Naive B cell (primary cell): ENCODE measurements at places on chromosomes 6 and 20.
A peak's percentile ranks its signal among the peaks of the same experiment; 100 is the strongest.

GRCh38 chr20:53319200-53319599 is 274.4 kb downstream of the ZNF217 start:
- DNase-seq: no peak

DNA sequence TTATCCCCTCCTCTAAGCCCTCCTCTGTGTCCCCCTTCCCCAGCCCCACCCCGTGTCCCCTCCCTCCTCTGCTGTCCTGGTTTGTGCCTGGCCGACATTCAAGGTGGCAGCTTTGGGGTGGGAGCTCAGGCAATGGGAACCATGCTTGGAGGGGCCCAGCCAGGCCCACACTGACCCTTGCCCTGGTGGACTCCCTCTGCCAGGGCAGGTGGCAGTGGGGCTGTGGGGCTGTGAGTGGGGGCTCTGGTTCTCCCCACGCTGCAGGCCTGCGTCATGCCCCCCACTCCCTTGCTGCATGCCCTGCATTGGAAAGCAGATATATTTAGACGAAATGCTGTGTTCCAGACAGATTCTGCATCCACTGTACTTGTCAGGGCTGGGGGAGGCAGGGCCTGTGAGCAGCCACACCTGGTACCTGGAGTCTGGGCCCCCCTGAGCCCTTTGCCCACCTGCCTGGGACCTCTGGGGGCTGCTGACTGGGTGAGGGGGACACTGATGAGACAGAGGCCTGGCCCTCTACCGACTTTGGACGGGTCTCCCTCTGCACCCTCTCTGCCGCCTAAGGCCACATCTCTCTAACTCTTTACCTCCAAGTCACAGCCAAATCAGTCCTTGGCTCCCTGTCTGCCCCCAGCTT is 14.2 kb downstream of the DLGAP4 start:
- DNase-seq: no peak

GRCh38 chr20:4674672-4675071 is 47.0 kb upstream of the PRND start:
- no peak for DNase-seq

- DNase-seq: no peak
These were observed 4.1 kb downstream of the ADAM33 start for GRCh38 chr20:3677733-3678132.

DNA sequence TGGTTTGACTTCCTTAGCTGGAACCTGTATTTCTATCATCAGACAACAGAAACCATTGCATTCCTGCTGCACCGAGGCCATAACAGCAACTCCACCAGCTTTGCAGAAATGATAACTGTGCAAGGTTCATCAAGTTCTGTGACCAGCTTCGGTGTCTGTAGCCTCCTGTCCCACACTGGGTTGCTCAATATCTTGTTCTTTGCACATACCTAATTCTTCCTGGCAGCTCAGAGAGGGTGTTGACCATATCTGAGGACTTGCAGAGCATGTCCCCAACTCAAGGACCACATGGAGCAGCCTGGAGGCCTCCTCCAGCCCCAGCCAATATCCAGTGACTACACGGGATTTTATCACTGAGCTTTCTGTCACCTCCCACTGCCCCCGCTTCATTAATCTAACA is 59.3 kb upstream of the SCAF8 start:
- DNase-seq: no peak

DNA sequence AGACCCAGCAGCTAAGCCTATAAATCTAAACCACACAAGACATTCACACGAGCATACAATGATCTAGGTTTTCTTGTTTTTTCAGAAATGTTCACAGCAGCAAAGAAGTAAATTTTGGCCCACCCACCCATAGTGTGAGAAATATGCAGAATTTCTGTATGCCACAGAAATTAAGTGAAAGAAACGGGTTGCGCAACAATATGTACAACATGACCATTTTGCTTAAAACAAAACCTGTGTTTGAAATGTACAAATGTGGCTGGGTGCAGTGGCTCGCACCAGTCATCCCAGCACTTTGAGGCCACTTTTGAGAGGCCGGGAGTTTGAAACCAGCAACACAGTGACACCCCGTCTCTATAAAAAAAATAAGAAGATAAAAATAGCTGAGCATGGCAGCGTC is 9.4 kb downstream of the SALL4 start:
- DNase-seq: no peak

GRCh38 chr6:129233458-129234134 is 350.7 kb downstream of the LAMA2 start:
- DNase-seq: peak; percentile 8

GRCh38 chr6:125314009-125314581 is 12.3 kb upstream of the HDDC2 start:
- DNase-seq: peak; percentile 62

DNA sequence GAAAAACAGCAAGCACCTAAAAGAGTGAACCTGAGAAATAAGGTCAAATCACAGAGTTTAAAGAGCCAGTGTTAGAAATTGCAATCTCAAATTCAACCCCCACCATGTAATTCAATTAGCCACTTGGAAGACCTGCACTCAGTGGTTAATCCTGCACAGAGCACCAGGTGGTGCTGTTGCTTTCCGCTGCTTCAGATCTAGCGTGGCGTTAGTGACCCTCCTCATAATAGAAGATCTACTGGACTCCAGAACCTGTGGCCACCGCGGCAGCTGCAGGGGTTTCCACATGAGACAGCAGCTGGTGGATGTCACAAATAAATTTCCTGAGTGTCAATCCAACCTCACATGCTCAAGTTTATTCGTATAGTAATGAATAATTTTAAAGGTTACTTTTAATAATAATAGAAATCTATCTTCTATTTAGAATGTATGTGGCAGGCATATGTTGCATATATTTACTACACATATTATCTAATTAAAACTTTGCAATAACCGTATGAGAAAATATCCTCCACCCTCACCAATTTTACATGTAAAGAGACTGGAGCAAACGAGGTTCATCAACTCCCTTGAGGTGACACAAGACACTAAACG is 84.4 kb downstream of the SYNE1 start:
- DNase-seq: no peak

DNA sequence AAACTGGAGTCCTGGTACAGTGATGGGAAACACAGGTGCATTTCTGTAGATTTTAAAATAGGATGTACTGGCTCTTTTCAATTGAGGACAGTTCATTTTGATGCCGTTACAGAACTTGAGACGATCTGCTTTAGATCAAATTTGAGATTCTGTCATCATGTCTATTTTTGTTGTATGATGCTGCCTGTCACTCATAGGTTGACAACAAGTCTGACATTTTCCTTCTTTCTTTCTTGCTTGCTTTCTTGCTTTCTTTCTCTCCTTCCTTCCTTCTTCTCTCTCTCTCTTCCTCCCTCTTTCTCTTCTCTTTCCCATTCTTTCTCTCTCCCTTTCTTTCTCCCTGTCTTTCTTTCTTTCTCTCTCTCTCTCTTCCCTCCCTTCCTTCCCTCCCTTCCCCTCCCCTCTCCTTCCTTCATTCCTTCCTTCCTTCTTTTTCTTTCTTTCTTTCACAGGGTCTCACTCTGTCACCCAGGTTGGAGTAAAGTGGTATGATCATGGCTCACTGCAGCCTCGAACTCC is 152.6 kb upstream of the SGK1 start:
- DNase-seq: no peak

GRCh38 chr20:7656687-7657467 is 283.4 kb downstream of the HAO1 start:
- DNase-seq: no peak

- DNase-seq: no peak
These were observed 421.1 kb downstream of the BCKDHB start for GRCh38 chr6:80527552-80528052.

GRCh38 chr6:108896111-108896661 is 48.0 kb downstream of the ARMC2 start:
- no peak for DNase-seq

DNA sequence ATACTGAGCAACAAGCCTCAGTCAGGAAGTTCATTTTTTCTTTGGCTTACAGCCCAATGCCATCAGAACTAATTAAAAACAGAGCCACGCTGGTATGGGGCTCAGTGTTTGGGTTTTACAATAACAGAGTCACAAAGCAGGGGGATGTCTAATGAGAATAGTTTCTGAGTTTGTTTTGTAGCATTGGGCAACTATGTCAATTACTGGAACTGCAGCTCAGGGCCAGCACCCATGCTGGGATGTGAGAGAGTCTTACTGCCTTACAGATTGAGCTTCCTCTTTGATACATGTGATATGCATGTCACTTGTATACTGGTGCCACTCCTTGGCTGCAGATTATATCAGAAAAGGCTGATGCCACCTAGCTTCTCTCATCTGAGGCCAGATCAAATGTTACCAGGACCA is 117.6 kb downstream of the TFAP2B start:
- DNase-seq: no peak

GRCh38 chr6:150668900-150669302 is 69.2 kb downstream of the PLEKHG1 start:
- no peak for DNase-seq

GRCh38 chr6:101352316-101352715 is 41.2 kb upstream of the GRIK2 start:
- no peak for DNase-seq

- DNase-seq: no peak
These were observed 331.6 kb upstream of the NT5E start for GRCh38 chr6:85118233-85118632.

DNA sequence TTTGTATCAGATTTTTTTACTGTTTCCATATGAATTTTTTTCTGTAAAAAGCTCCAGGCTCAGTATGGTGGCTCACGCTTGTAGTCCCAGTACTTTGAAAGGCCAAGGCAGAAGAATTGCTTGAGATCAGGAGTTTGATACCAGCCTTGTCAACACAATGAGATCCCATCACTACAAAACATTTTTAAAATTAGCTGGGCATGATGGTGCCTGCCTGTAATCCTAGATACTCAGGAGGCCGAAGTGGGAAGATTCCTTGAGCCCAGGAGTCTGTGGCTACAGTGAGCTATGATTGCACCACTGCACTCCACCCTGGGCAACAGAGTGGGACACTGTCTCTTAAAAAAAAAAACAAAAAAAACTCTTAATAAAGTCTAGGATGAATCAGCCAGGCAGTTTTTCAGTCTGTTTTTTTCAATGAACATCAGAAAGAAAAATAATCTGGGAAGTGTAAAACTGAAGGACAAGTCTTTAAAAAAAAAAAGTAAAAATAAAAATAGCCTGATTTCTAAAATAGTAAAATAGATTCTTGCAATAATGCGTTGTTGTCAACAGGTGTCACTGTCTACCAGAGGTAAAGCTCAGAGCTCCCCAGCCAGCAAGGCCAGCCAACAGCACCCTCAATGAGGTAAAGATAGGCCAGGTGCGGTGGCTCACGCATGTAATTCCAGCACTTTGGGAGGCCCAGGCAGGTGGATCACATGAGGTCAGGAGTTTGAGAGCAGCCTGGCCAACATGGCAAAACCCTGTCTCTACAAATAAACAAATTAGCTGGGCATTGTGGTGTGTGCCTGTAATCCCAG is 9.3 kb upstream of the ATG5 start:
- peak; percentile 57 for DNase-seq

- no peak for DNase-seq
These were observed 76.8 kb downstream of the MKKS start for GRCh38 chr20:10357061-10357708.

- DNase-seq: no peak
These were observed 15.3 kb upstream of the ZC3H12D start for GRCh38 chr6:149500096-149500495.

- no peak for DNase-seq
These were observed 14.1 kb upstream of the CPNE5 start for GRCh38 chr6:36853325-36853724.

DNA sequence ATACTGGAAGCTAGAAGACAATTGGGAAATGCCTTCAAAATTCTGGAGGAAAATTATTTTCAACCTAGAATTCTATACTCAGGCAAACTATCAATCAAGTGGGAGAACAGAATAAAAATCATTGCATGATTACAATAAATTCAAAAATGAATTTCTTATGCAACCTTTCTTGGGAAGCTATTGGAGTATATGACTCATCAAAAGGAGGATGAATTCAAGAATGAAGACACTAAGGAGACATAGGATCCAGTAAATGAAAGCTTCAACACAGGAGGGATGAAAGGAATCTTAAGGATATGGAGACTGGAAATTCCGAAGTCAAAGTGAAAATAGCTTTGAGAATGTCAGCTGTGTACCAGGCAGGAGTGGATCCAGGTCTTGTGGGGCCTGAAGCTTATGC is 12.6 kb upstream of the UBR2 start:
- DNase-seq: no peak
